ENCODE measurements at places on chromosomes 2 and 18. TPM values are rescaled to one million over a fixed set of nuclear protein-coding genes. Genes with fewer than 3 reads are reported as not detected.

DNA sequence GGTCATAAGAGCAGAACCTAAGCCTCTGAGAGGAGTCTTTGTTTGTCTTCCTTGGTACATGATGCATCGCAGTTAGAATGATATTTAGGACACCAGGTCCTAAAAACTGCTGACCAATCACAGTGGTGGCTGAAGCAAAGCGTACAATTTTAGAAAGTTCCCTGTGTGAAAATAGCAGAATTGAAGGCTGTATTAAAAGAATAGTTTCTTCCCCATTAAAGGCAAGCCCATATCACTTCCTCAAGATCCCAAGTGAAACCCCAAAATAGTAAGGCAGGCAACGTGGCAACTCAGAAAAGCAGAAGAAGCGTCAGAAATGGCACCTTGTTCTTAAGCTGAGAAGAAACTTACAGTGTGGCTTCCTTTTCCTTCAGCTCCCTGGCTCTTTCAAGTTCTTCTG, 154.8 kb upstream of the PGAP1 start:
- no peaks in the 10 kb centered on the region for H3K27me3 ChIP-seq
- DNase-seq: no peak
- H3K27ac ChIP-seq: no peak overlapping the region
- H3K4me1 ChIP-seq: peaks cover 7% of the 10 kb centered on the region
- no peaks in the 10 kb centered on the region for H3K36me3 ChIP-seq

- H3K27ac ChIP-seq: no peak overlapping the region
- no peaks in the 10 kb centered on the region for H3K4me1 ChIP-seq
- no peak overlapping the region for H3K4me3 ChIP-seq
- no peaks in the 10 kb centered on the region for H3K36me3 ChIP-seq
- no peaks in the 10 kb centered on the region for H3K27me3 ChIP-seq
These were observed 39.1 kb upstream of the GPR17 start for GRCh38 chr2:127606625-127607398.

Gene STK17B
- total RNA-seq: 3.0 TPM

Gene STEAP3
- 12.4 TPM for total RNA-seq

Gene CSRNP3
- 6.3 TPM for total RNA-seq
